ENCODE measurements at places on chromosomes 16 and 17. TPM values are rescaled to one million over a fixed set of nuclear protein-coding genes. Genes with fewer than 3 reads are reported as not detected.

- DNase-seq, result no peak
Measured at GRCh38 chr16:1429631-1430030, 1.2 kb upstream of the PERCC1 start.

GRCh38 chr17:45410144-45411091 is 22.3 kb downstream of the ARHGAP27 start:
- no peak for DNase-seq

GRCh38 chr17:27216836-27217235 is 77.1 kb upstream of the WSB1 start:
- DNase-seq, result no peak

DNA sequence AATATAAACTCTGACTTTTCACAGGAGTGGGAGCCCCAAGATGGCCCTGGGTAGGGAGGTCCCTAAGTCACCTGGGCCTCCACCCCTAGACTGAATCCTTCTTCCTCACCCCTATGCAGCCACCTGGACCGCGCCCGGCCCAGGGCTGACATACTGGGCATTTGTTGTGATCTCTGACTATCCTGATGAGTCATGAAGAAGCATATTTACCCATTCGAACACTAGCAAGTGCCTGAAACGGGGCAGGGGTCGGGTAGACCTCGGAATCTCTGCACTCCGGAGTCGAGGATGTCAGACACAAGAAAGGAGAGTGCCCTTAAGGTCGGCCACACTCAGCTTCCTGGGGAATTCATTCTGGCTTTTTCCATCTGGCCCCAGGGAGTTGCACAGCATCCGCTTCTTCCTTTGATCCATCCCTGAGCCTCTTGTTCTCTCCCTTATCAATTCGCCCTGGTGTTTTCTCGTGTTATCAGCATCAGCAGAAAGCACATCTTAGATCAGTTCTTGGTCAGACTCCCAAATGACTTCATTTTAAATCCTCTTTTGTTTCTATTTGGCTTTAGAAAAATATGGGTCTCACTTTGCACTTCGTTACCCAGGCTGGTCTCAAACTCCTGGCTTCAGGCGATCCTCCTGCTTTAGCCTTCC is 10.4 kb downstream of the METTL22 start:
- peak; percentile 75 for DNase-seq

DNA sequence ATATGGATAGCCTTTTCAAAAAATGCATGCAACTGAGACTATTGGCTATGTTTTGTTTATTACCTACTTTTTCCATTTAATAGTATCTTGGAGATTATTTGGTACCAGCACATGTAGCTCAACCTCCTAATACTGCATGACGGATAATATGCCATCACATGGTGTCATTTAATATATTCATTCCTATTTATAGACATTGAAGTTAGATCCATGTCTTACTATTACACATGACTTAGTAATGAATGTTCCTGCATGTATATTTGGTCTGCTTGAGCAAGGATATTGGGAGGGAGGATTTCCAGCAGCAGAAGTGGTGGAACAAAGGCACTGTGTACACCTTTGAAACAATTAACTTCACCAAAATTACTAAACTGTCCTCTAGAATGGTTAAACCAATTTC is 561.3 kb downstream of the WWOX start:
- no peak for DNase-seq

GRCh38 chr17:32148351-32148750 is 6.0 kb downstream of the RHOT1 start:
- DNase-seq, result no peak

DNA sequence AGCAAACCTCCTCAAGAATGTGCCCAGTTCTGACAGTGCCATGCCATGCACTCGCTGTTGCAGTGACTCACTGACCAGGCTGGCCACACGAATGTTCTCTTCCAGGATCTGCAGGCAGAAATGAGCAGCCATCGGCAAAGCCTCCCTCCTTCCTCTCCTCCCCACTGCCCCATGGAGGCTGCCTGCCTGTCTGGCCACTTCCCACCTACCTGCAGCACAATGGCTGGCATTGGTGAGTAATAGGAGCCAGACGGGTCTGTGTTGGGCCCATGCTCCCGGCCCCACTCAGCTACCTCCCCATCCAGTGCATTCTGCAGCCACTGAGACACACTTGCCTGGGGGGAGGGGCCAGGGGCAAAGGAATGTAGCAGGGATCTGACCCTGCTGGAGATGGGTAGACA is 2.8 kb upstream of the MATCAP1 start:
- DNase-seq, result no peak

GRCh38 chr17:42275527-42276358 is 448 bp downstream of the STAT5B start:
- peak; percentile 79 for DNase-seq

GRCh38 chr16:2194166-2194834 is 2.1 kb downstream of the CASKIN1 start:
- no peak for DNase-seq

- no peak for DNase-seq
Measured at GRCh38 chr17:77445760-77446532, 305.2 kb downstream of the SEC14L1 start.

DNA sequence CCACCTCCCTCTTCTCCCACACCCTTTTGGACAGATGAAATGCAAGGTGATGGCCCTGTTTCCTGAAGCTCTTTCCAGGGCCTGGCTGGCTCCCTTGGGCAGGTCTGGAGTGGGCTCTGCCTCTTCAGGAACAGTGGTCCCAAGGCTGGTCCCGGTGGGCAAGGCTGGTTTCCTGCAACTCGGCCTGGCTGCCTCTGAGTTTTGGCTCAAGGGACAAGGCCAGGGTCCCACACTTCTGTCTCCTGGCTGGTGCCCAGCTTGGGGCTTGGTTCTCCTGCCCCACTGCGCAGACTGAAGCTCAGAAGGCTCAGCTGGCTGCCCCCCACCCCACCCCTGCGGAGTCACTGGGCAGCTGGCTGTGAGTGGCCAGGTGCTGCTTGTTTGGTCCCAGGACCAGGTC is 3.8 kb upstream of the ACTG1 start:
- peak; percentile 76 for DNase-seq

DNA sequence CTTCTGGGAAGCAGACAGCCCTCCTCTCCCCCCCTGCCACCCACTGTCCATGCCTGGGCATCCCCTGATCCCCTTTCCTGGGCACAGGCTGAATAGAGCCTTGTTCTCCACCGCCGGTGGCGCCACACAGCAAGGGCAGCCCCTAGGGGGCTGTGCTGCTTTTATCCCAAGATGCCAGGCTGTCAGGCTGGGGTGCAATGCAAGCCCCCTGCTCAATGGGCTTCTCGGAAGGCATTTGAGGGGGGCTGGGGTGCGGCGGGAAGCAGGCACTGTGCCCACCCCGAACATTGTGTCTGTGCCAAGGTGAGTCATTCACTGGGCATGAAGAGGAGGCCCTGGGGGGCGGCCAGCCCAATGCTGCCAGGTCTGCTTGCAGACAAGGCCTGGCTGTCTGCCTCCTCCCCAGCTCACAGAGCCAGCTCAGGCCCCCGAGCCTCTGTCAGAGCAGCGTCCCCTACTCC is 1.5 kb upstream of the GFAP start:
- DNase-seq, result peak; percentile 81

- no peak for DNase-seq
Measured at GRCh38 chr16:47461598-47462266, 601 bp downstream of the PHKB start.

DNA sequence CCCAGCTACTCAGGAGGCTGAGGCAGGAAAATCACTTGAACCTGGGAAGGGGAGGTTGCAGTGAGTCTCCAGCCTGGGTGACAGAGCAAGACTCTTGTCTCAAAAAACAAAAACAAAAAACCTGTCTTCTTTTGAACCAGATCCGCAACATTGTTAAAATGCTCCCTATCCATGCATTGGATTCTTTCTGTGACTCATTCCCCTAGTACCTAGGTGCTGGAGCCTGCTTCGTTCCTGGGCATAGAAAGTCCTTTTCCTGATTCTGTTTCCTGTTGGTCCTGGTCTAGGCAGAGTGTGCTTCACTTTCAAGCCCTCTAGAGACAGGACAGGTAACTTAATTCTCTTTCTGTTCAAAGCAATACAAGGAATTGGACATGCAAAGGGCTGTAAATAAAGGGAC is 5.2 kb downstream of the EPN2 start:
- DNase-seq, result no peak

DNA sequence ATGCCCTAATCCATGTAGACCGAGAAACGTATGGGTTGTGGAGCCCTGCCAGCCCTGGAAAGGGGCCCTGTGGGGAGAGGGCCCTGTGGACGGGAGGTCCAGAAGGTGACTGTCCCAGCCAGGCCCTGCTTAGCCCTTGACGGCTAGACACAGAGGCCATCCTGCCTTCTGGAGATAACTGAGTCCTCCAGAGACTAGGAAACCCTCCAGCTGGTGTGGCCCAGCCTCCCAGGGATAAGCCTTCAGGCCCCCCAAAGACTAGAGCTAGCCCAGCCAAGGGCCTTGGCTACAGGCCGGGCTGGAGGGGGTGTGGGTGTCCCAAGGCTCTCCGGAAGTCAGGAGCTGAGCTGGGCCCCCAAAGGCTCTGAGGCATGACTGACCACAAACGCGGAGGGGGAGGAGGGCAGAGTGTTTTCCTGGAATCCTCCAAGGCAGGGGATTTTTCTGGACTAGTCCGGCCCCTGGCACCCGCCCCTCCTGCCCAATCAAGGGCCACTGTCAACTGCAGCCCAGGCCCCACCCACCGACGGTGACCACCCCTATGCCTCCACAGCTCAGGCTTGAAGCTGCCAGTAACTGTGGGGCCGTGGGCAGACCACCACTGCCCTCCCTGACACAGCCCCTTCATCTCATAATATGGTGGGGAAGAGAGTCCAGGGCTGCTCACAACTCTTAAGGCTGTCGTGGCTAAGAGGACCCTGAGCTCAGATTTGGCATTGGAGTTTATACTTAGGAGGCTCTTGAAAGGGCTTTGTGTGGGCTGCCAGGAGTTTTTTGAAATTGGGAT is 885 bp upstream of the VASN start:
- peak; percentile 95 for DNase-seq

DNA sequence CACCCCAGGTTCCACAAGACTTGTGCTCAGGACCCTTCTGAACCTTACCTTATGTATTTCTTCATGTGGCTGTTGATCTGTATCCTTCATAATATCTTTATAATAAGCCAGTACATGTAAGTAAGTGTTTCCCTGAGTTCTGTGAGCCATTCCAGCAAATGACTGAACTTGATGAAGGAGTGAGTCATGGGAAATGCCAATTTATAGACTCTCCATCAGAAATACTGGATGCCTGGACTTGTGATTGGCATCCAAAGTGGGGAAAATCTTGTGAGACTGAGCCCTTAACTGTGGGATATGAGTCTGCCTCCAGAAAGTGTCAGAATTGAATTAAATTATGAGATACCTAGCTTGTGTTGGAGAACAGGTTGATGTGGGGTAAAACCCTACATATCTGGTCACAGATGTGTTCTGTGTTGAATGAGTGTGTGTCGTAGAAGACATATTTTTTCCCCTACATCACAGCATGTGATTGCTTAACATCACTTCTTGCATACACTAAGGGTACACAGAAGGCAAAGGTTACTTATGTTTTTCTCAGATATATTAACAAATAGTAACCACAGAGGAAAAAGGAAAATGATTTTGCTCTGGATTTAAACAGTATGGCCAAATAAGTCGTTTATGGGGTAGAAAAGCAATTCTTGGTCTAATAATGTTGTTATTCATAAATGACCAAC is 70.2 kb upstream of the NETO2 start:
- DNase-seq, result no peak

GRCh38 chr16:12340151-12340733 is 363.7 kb downstream of the SNX29 start:
- DNase-seq, result no peak

DNA sequence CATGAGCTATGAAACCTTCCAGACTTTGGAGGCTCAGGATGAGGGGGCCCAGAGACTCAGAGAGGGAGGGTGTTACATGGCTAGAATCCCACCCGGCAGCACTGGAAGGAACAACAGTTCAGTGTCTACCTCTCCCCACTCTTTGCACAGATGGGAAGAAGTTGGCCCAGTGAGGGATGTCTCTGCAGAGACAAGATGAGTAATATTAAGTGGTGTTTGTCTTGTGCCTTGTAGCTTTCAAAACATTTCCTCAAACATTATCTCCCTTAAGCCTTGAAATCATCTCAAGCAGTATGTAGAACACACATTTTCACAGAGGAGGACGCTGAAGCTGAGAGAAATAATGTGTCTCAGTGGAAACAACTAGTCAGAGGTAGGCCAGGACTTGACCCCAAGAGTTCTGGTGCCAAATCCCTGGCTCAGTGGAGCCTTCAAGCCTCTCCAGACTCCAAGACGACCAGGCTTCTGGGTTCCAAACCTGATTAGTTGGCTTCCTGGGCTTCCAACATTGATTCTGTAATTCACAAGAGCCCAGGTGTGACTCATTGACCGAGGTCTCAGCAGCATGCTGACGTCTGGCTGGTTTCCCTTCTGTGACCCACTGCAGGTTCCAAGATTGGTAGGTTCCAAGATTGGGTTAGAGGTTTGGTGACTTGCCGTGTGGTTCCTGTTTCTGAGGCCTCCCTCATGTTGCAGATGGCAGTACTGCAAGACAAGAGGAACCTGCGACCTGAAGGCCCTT is 7.4 kb downstream of the RNF112 start:
- DNase-seq, result no peak

DNA sequence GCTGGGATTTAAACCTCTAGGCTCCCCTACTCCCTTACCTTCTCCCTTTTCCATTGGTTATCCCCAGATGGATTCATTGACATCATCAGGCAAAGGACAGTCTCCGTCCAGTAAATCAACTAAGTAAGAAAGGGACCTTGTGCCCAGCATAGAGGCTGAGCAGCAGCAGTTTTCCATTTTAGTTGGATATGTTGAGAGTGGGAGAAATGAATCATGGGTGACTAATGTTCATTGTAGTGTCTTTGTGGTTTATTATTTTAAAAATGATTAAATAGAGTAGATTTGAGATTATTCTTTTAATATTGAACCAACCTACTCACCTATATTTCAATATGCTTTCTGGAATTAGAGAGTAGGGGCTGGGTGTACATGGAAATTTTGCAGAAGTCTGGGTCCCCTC is 99.4 kb upstream of the CACNG3 start:
- no peak for DNase-seq

DNA sequence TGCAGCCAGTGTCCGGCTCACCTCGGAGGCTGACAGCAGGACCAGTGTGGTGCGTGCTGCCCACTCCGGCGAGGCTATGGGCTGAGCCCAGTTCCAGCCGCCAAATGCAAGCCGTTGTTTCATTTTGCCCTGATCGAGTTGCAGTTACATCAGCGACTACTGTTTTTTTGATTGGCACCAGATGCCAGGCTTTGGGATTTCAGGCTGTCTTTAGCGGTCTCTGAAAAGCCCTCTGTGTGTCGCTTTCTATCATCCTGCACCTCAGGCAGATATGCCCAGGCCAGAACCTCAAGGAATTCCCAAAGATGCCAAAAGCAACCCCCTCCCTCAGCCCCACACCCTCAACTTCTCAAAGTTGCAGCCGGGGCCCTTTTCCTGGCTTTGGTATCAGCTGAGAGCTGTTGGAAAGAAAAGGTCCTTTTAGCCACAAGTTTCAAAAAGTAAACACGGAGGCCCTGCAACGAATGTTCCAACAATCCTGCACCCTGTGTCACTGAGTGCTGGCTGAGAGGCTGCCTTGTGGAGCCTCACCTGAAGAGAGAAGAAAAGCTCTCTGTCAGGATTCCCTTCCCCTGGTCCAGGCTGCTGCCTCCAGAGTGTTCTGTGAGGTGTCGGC is 58.9 kb downstream of the WWP2 start:
- no peak for DNase-seq

GRCh38 chr16:63720848-63721247 is 1401.0 kb downstream of the CDH11 start:
- DNase-seq, result no peak

The CBX2 gene
- total RNA-seq, result 1.6 TPM

The ITGAE gene
- total RNA-seq, result 25.6 TPM

The PPP1R1B gene
- 2.3 TPM for total RNA-seq

The SPNS2 gene
- 16.2 TPM for total RNA-seq
